ENCODE measurements at places on chromosomes 12 and 14. TPM values are rescaled to one million over a fixed set of nuclear protein-coding genes. Genes with fewer than 3 reads are reported as not detected.

The MDGA2 gene
- 3.9 TPM for total RNA-seq

The PTGER2 gene
- 4.0 TPM for total RNA-seq

The HOXC6 gene
- total RNA-seq = 1.9 TPM

The PCED1B gene
- total RNA-seq = 56.1 TPM

The RAD51AP1 gene
- 19.4 TPM for total RNA-seq

The FANCM gene
- 16.4 TPM for total RNA-seq

The ZNF385A gene
- total RNA-seq = 3.5 TPM

DNA sequence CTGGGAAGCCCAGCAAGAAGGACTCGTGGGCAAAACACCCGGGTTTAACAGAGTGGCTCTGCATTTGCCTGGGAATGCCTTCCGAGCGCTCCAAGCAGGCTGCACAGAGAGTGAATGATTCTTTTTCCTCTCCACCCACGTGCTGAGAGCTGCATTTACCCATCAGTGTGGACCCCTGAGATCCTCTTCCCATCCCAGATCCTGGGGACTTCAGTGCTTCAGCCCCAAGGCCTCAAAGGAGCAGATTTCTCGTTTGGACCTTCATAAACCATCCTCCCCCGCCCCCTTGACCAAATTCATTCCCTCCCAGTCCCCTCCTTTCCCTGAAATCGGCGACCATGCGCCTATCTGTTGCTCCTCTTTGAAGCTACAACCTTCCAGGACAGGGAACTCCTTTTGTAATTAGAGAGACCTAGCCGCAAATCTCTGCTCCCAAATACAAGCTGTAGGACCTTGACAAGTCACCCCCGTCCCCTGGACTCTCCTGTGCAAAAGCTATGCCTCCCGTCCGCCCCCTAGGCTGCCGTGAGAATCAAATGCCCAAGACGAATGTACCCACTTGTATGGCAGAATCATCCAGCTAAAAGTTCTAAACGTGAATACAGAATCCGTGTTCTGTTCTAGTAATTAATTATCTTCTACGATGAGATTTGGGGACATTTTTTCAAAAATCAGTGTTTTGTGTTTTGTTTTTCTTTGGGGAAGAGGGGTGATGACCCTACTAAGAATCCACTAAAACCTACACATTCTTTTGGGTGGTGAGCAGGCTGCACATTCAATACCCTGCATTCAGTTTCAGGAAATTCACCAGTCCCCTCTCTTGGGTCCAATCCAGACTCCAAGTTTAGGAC, 8.8 kb downstream of the TBX5 start:
- DNase-seq = no peak

DNA sequence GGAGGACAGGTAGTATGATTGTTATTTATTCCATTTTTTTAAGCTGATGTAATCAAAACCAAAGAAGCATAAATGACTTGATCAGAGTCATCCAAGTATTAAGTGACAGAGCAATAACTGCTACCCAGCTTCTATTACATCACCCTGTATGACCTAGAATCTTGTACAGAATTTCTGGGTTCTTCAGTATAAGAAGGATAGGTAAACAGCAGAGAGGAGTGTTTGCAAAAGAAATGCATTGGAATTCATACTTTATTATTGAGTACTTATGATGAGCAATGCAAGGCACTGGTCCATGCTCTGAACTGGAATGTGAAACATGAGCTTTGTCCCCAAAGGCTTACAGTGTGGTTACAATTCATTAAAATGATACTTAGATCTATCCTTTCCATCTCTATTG, 916.8 kb downstream of the DIO2 start:
- no peak for DNase-seq

- DNase-seq = no peak
Measured at GRCh38 chr12:113852264-113852663, 113.9 kb downstream of the RBM19 start.

DNA sequence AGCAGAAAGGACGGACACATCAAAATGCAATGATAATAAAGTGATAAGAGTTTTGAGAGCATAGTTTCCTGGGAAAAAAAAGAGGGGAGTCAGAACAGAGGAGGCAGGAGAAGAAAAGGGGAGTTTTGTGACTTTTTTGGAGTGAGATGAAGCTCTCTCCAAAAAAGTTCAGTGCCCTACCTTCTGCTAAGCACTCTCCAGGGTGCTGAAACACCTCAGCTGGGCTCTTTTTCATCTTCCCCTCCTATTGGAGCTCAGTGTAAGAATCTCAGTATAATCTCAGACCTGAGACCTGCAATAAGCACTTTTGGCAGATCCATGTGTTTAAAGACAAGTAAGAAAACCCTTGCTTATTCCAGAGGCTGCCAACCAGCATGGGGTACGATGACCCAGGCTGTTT, 58.9 kb upstream of the SRRM4 start:
- no peak for DNase-seq

GRCh38 chr14:99224116-99224910, 47.7 kb downstream of the BCL11B start:
- DNase-seq = no peak

DNA sequence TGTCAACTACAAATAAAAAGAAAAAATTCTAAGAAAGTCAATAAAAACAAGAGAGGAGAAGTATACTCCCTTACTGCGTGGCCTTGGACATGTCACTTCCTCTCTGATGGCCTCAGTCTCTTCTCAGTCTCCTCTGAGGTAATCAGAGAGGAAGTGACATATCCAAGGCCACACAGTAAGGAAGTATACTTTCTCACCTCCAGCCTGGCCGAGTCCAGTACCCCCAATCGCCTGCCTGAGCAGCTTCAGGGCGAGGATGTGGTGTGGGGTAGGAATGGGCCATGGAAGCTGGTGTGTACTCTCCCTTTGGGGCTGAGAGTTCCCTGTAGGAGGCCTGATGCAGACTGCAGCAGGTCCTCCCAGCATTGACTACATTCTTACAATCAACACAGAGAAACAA, 15.8 kb downstream of the VDR start:
- no peak for DNase-seq

DNA sequence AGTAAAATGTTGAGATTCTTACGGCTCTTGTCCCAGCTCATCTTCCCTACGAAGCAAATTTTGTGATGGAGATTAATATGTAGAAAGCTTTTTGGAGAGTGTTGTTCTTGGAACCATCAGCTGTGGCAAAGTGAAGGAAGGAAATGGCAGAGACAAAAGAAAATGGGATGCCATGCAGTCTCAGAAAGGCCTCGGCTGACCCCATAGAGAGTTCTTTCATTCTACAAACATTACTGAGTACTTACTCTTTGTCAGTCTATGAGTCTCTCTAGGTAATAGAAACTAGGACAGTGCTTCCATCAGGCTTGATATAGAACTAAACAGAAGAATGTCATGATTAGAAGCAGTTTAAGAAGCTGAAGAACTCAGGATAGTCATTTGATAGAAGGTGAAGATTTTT, 134.1 kb downstream of the PLEKHA5 start:
- DNase-seq = no peak

DNA sequence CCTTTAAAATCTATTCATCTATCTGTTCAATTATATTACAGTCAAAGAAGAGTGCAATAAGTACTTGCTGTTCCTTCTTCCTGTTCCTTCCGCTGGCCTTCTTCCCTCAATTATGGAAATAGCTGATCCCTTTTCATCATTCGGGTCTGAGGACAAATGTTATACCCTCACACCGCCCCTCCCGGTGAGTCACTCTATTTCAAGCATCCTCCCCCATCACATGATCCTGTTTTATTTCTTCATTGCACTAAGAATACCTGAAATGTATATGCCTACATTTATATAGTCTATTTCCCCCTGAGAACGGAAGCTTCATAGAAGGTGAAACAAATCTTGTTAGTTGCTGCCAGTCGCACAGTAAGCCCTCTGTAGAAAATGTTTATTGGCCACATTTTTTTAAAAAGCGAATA, 2.5 kb downstream of the SLC38A1 start:
- DNase-seq = no peak

DNA sequence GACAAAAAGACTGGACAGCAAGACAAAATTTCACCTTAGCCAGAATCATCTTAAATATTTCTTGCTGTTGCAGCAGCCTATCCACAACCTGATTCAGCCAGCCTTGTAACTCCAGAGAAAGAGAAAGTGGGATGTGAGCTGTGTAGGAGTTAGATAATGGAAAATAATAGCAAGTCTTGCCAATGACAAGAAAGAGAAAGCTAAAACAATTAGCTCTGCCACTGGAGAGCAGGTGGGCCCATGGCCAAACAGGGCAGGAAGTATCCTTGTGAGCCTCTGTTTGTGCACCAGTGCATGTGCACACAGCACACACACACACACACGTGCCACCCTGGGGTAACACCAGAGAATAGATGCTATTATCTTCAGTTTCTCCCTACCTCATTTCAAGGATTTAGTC, 106.0 kb upstream of the CCDC196 start:
- DNase-seq = peak; percentile 44

DNA sequence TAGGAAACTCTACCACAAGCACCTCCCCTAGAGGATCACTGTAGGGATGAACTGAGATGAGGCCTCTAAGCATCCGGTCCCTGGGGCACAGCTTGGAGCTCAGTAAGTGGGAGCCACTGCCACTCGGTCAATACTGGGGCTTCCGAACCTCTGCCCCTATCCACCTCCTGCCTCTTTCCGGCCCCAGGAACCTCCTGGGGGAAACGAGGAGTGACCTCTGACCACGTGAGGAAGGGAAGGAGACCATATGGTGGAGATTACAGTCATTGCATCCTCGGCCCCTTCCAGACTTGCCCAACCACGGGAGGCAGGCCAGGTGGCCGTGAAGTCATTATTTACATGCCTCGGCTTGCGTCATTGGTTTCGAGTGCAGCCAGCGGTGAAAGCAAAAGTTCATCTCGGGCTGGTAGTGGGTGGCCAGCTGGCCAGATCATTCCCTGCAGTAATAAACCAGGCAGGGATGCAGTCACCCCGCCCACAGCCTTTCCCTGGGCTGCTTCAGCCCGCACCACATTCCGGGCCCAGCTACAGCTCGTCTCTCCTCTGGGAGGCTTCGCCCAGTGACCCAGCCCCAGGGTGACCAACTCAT, 65.4 kb downstream of the C14orf132 start:
- DNase-seq = no peak

Measured in testis (tissue), 5 donors.